ENCODE measurements at places on chromosomes 1 and 21.

- no peak for DNase-seq
These were observed 65.3 kb downstream of the KLHDC7A start for GRCh38 chr1:18546026-18546425.

DNA sequence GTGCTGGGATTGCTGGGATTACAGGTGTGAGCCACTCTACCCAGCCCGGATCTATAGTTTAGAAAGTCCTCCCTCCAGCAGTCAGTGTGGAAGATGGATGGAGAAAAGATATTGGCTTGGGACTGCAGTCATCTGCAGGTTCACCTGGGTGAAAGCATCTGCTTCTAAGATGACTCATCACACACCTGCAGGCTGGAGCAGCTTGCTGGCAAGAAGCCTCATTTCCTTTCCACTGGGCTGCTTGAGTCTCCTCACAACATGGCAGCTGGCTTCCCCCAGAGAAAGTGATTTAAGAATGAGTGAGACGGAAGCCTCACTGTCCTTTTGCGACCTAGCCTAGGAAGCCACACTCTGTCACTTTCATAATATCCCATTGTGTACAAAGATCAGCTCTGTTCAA is 50.0 kb downstream of the FOXO6 start:
- no peak for DNase-seq

- no peak for DNase-seq
These were observed 60.8 kb downstream of the NDUFS5 start for GRCh38 chr1:39086865-39087409.

- DNase-seq = no peak
These were observed 65.9 kb downstream of the CLIC6 start for GRCh38 chr21:34734696-34735095.

- no peak for DNase-seq
These were observed 55.8 kb downstream of the TRIM33 start for GRCh38 chr1:114455102-114455785.

DNA sequence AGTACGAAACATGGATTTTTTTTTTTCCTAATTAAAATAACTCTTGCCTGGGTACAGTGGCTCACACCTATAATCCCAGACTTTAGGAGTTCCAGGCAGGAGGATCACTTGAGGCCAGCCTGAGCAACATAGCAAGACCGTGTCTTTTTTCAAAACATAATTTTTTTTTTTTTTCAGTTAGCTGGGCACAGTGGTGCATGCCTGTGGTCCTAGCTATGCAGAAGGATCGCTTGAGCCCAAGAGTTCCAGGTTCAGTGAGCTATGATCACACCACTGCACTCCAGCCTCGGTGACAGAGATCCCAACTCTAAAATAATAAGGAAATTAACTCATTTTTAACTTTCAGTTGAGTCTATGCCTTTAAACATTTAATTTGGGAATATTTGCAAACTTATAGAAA is 170.1 kb downstream of the NEK7 start:
- DNase-seq = no peak

GRCh38 chr1:109817881-109818270 is 54.2 kb upstream of the EPS8L3 start:
- DNase-seq = no peak

- DNase-seq = peak; percentile 69
These were observed 991 bp downstream of the PRMT6 start for GRCh38 chr1:107057197-107058133.

- no peak for DNase-seq
These were observed 842 bp upstream of the SPRR2A start for GRCh38 chr1:153058154-153058553.

DNA sequence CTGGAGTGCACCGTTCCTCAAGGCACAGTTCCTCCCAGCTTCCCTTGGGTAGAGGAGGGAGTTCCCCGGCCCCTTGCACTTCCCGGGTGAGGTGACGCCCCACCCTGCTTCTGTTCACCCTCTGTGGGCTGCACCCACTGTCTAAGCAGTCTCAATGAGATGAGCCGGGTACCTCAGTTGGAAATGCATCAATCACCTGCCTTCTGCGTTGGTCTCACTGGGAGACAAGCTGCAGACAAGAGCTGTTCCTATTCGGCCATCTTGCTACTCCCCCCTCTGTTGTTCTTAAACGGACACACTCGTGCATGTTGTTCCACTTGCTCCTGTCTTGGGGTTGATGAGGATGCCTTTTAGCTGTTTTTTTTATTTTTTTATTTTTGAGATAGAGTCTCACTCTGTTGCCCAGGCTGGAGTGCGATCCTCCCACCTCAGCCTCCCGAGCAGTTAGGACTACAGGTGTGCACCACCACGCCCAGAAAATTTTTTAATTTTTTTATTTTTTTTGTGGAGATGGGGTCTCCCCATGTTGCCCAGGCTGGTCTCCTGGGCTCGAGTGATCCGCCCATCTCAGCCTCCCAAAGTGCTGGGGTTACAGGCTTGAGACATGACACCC is 3.0 kb upstream of the MORC3 start:
- no peak for DNase-seq

DNA sequence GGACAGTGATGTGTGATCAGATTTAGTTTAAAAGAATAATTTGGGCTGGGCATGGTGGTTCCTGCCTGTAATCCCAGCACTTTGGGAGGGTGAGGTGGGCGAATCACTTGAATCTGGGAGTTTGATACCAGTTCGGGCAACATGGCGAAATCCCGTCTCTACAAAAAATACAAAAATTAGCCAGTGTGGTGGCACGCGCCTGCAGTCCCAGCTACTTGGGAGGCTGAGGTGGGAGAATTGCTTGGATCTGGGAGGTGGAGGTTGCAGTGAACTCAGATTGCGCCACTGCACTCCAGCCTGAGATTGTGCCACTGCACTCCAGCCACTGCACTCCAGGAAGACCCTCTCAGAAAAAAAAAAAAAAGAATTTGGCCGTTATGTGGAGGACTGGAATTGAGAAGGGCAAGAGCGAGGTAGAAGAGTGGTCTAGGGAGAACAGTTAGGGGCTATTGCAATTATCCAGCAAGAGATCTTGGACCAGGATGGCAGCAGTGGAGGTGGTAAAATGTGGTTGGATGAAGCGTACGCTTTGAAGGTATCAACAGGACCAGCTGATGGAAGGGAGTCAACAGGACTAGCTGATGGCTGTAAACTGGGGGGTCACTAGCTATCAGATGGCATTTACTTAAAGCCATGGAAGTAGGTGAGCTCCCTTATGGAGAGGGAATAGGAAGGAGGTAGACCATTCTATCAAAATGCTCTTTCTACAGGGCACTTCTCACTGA is 9.6 kb downstream of the BTBD19 start:
- no peak for DNase-seq

GRCh38 chr1:88330201-88330600 is 353.9 kb upstream of the PKN2 start:
- DNase-seq = no peak

DNA sequence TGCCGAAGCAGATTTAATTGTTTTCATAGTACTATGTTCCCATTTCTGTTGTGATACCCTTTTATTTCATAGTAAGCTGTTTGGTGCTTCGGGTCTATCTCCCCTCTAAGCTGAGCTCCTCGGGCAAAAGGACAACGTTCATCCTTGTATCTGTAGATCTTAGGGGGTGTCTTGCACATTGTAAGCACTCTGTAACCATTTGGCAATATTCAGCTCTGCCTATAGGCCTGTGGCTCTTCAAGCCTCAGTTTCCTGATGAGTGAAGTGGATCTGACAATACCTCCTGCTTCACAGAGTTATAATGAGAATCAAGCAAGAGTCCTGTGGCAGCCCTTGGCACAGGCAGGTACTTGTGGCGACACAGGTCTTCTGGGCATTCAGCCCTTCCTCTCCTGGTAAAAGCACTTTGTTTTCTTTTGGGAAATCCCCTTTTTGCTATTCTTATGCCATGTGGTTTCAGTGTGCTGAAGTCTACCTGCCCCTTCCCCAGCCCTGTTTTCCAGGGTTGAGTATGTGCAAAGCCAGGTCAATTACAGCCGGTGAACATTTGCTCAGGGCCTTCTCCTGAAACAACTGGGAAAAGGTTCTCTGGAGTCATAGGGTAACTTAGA is 8.5 kb upstream of the EXO1 start:
- no peak for DNase-seq

DNA sequence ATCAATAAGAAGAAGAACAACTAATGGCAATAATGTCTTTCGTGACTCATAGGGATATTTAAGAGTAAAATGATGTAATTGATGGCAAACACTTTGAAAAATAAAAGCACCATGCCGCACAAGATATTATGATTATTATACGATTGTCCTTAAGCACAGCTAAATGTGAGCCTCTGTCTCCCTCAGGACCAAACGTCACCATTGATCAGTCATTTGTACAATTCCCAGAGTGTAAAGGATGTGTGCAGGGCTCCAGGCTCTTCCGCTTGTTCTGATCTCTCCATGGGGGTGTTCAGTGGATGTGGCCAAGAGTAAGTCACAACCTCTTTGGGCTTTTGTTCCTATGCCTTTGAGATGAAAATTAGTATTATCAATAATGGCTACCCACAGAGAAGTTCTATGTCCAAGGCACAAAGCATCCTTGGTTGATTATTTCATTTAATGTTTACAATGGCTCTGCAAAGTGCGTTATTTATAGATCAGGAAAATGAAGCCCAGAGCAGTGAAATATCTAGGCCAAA is 17.7 kb upstream of the C1orf87 start:
- DNase-seq = no peak

- DNase-seq = no peak
These were observed 35.5 kb downstream of the COLGALT2 start for GRCh38 chr1:184002071-184002470.

GRCh38 chr1:40476924-40477677 is at the start of gene ZFP69:
ZFP69 (plus strand) TSS chr1:40477290; CDS start chr1:40479362, 2,072 bp downstream.
- DNase-seq = peak; percentile 82

DNA sequence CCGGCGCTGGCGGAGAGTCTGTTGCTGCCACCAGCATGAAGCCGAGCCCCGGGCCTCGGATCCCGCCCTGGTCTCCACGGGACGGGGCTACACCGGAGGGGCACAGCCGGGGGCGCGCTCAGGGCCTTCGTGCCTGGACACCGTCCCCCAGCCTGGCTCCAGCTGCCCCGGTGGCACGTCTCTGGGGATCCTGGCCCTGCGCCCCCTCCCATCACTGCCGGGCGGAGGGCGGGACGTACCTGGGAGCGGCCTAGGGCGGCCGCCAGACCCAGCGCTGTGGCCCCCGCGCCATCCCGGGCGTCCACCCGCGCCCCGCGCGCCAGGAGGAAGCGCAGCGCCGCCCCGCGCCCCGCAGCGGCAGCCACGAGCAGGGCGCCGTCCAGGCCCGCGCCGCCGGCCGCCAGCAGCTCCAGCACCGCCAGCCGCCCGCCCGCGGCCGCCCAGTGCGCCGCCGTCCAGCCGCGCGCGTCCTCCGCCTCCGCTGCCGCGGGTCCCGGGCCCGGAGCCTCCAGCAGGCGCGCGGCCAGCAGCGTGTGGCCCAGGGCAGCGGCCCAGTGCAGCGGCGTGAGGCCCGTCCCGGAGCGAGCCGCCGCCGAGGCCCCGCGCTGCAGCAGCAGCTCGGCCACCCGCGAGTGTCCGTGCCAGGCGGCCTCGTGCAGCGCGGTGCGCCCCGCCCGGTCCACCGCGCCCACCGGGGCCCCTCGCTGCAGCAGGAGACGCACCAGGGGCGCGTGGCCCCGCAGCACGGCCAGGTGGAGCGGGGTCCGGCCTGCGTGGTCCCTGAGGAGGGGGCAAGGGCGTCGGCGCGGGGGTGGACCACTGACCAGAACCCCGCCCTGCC is 1.0 kb downstream of the ANKRD65 start:
- no peak for DNase-seq

DNA sequence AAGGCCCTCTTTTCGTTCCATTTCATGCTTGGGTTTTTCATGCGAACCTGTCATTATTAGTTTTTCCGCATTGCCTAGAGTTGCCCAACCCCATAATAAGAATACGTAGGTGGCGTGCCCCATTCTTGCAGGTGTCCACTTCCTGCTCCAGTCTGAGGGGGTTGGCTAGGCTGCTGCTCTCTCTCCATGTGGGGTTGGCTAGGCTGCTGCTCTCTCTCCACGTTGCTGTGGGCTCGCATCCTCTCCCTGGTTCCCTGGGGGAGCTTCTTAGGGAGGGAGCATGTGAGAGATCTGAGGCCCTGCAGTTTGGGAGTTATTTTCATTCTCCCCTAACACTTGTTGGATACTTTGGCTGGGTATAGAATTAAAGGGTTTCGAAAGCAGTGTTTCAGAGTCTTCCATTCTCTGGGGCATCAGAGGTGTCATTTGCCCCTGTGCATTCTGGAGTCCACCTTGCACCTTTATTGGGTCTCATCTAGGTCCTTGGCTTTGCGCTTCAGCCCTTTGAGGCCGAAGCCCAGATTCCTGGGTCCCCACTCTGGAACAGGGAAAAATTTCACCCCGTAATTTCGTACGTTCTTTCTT is 8.6 kb downstream of the C1orf35 start:
- no peak for DNase-seq

GRCh38 chr1:225598847-225599246 is 54.1 kb downstream of the ENAH start:
- no peak for DNase-seq

DNA sequence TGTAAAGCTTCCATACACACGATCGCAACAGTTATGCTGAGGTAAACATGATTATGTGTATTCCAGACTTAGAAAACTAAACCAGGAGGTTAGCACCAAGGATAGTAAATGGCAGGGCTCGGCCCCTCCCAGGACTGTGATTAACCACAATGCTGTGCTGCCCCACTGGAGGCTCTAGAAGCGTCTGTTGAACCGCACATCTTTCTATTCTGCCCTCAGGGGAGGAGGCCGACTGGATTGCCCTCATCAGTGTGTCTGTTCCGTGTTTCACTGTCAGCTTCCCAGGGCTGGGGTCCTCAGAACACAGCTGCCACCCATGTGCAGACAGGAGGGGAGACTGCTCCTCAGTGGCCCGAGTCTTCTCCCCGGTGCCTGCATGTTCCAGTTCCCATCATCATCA is 12.8 kb upstream of the ASCL5 start:
- DNase-seq = no peak

DNA sequence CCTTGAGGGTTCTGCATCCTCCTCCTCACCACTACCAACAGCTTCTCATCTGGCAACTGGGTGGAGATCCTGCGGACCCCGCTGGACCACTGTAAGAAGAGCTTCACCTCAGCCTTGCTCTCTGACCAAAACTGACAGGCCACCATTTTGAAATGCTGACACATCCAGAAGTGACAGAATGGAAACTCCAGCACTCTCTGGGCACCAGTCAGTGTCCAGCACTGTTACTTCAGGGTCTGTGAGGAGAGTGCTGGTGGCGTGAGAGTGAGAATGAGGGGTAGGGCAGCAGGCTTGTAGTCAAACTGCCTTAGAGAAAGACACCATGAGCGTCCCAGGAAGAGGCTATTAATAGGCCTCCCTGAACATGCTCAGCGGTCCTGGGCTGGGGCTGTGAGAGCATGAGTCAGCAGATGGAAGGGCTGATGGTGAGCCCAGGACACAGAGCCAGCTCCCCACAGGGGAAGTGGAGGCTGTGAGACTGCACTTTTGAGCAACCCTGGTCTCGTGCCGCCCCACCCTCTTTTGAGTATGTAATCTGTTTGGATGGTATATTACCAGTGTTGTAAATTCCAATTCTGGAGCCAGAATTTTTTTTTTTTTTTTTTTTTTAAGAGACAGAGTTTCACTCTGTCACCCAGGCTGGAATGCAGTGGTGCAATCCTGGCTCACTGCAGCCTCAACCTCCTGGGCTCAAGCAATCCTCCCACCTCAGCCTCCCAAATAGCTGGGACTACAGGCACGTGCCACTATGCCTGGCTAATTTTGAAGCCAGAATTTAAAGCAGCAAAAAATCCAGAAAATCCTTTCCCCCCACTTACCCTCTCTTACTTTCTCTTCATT is 34.4 kb upstream of the SLC30A1 start:
- no peak for DNase-seq
